T-helper 1 cell (primary cell): ENCODE measurements at places on chromosomes 2 and 18.

- DNase-seq = no peak
Measured at GRCh38 chr2:240013343-240013742, 11.8 kb downstream of the NDUFA10 start.

GRCh38 chr2:237451643-237452469 is 35.2 kb upstream of the MLPH start:
- no peak for DNase-seq

DNA sequence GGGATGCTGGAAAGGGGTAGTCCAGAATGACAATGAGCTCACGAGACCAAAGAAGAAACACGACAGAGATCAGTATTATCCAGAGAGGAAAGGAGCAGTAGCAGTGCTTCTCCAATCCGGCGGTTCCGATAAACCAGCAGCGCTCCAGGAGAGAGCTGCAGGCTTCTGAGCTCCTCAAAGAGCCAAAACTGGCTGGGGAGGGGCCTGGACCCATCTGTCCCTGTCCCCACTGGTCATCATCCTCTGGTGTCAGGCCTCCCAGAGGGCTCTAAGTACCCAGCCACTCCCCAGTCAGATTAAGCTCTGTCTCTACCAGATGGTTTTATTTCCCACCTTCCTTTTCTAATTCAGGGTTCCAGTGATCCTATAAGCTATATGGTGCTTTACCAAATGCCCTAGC is 23.2 kb downstream of the DNAJC27 start:
- no peak for DNase-seq

DNA sequence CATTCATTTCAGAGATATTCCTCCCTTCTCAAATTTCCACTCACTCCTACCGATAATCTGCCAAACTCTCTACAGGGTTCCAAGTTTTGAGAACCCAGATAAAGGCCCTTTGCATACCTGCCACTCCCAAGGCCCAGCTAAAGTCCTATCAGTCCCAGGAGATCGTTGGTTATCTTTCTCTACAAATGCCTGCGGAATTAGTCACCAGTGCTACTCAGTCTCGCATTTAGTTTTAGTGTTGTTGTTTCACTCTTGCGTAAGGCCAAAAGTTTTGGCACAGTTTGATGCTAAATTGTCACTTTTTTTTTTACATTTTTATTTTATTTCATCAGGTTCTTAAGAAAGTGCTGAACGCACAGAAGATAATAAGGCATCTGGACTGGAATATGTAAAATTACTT is 29.2 kb upstream of the SETBP1 start:
- no peak for DNase-seq

DNA sequence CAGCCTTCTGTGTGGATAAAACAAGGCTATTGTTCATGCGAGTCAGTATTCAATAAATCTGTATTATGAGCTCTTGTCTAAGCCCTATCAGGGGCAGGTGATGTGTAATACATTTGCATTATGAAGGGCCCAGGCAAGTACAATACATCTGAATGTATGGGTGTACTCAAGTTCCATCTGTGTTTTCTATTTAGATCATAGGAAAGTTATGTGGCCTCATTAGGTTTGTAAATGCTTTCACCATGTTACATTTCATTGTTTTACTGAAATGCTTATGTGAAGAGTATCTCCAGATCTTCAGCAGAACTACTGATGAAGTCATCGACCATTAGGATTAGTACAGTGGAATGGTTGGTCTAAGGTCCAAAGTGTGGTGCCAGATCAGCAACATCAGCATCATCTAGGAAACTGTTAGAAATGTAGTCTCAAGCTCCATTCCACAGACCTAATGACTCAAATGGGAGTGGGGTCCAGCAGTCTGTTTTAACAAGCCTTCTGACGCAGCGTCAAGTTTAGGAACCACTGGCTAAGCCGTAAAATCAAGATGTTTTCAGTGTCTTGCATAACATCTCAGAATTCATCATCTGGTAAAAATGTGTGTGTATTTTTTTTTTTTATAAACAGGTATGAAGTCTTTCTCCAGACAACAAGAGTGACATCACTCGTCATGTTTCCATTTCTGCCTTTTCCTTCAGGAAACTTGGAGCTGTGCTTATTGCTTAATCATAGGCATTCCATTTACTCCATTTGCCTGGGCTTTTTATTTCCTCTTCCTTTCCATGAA is 80.5 kb downstream of the LYPD6 start:
- DNase-seq = no peak

DNA sequence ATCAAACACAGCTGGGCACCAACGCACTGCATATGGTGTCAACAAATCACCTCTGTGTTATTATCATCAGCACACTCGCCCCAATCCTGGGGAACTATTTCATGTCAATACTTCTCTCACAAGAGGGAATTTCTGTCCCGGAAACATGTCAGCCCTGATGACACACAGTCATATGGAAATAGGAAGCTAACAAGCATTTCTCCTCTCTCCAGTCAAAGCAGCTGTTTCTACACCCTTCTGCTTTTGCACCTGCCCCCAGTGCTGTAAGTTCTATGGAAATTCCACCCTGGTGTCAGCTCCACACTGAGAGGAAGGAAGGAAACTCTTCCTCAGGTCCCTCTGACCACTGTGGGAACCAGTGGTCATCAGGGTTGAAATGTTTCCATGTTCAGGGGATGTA is 447.6 kb upstream of the ID2 start:
- DNase-seq = no peak

DNA sequence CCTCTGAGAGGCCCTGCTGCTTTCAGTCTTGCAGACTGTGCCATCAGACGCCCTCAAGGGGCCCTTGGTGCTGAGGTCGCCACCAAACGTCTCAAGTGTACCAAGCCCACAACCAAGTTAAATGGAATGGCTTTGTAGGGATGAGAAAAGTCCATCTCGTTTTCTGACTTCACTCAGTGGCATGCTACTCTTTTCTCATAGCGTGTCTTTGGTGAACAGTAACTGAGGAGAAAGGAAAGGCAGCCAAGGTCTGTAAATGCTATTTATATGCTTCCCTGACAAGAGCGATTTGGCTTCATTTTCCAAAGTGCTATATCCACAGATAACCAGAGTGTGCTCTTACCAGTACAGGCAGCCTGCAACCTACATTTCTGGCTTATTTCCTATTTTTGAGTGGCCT is 123.0 kb downstream of the MTX2 start:
- DNase-seq = no peak

- no peak for DNase-seq
Measured at GRCh38 chr18:72539901-72540300, 4.2 kb downstream of the CBLN2 start.

DNA sequence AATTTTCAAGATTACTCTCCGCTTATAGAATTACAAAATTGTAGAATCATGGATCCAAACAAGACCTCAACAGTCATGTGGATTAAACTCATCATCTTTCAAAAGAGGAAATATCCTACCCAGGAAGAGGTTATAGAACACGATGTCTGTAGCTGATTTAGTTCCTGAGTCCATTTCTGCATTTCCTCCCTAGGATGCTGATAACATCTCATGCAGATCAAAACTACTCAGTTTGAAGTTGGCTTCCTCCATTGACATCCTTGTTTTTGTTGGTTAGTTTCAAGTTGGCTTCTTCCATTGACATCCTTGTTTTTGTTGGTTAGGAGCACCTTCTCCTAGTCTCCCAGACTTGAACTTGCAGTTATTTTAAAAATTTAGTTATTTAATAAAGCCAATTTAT is 147.5 kb downstream of the PARD3B start:
- no peak for DNase-seq
